ENCODE measurements at places on chromosomes 3 and 15.
A peak's percentile ranks its signal among the peaks of the same experiment; 100 is the strongest.

- no peak overlapping the region for H3K4me3 ChIP-seq
- no peak for DNase-seq
- no peaks in the 10 kb centered on the region for H3K36me3 ChIP-seq
- H3K27me3 ChIP-seq: no peaks in the 10 kb centered on the region
- H3K4me1 ChIP-seq: peaks cover 3% of the 10 kb centered on the region
Measured at GRCh38 chr3:67783281-67784250, 129.2 kb upstream of the SUCLG2 start.

GRCh38 chr3:160754855-160755747, 930 bp upstream of the PPM1L start:
- H3K27ac ChIP-seq: peak overlapping the region; percentile 94
- peak overlapping the region; percentile 85 for H3K4me3 ChIP-seq
- H3K36me3 ChIP-seq: no peaks in the 10 kb centered on the region
- DNase-seq: peak; percentile 96
- H3K4me1 ChIP-seq: peaks cover 22% of the 10 kb centered on the region

DNA sequence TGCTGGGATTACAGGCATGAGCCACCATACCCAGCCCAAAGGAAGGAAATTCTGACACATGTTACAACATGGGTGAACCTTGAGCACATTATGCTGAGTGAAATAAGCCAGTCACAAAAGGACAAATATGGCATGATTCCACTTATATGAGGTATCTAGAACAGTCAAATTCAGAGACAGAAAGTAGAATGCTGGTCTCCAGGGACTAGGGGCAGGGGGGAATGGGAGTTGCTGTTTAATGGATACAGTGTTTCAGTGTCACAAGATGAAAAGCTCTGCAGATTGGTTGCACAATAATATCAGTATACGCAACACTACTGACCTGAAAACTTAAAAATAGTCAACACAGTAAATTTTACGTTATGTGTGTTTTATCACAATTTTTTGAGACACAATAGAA, 4.1 kb downstream of the SPATA12 start:
- H3K36me3 ChIP-seq: no peaks in the 10 kb centered on the region
- DNase-seq: no peak
- H3K27me3 ChIP-seq: no peaks in the 10 kb centered on the region

DNA sequence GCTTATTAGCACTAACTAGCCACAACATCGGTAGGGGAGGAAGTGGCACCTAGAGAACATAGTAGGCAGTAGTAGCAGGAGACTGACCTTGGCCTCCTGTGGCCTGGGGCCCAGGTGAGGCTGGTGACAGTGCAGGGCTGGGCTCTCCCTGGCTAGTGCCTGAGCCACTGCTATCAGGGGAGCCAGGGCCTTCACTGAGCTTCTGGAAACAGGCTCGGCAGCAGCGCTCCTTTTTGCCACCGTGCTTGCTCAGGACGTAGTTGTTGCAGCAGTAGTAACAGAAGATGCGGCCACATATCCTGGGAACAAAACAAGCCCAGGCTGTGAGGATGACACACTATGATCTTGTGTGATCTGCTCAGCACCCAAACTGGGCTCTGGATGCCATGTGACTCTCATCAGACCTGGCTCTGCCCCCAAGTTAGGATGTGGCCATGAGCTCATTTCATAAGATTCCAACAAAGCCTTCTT, 15.1 kb downstream of the CXCR6 start:
- no peak for DNase-seq
- H3K27ac ChIP-seq: no peak overlapping the region
- H3K4me1 ChIP-seq: peaks cover 4% of the 10 kb centered on the region
- peaks cover 64% of the 10 kb centered on the region for H3K36me3 ChIP-seq

DNA sequence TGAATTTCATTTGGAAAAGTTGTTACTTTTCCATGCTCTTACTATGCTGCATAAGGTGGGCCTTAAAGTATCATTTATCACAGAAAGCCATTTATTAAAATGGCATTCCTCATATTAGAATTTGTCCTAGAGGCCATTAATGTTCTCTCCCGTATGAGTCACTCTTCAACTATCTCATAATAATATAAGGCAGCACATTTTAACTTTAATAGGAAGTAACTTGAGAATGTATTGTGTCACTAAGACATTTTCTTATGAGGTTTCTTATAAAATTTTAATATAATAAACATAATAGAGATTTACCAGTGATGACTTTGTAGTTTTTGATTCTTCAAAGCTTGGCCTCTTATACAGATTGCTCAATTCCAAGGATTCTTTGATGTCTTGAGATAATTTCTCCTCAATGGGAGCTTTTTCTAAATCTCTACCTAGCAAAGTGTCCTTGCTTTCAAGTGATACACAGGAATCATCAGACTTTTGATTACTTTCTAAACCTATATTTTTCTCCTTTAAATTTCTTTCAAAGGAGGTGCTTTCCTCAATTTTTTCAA, 74.7 kb downstream of the ZBBX start:
- no peaks in the 10 kb centered on the region for H3K36me3 ChIP-seq
- H3K27me3 ChIP-seq: no peaks in the 10 kb centered on the region

- no peak for DNase-seq
- peaks cover 11% of the 10 kb centered on the region for H3K4me1 ChIP-seq
- H3K36me3 ChIP-seq: no peaks in the 10 kb centered on the region
- H3K27ac ChIP-seq: no peak overlapping the region
Measured at GRCh38 chr3:41592753-41593510, 369.0 kb downstream of the ULK4 start.

- H3K27me3 ChIP-seq: no peaks in the 10 kb centered on the region
- DNase-seq: no peak
- no peaks in the 10 kb centered on the region for H3K36me3 ChIP-seq
- H3K4me3 ChIP-seq: no peak overlapping the region
Measured at GRCh38 chr3:128381609-128382008, 85.1 kb downstream of the DNAJB8 start.

DNA sequence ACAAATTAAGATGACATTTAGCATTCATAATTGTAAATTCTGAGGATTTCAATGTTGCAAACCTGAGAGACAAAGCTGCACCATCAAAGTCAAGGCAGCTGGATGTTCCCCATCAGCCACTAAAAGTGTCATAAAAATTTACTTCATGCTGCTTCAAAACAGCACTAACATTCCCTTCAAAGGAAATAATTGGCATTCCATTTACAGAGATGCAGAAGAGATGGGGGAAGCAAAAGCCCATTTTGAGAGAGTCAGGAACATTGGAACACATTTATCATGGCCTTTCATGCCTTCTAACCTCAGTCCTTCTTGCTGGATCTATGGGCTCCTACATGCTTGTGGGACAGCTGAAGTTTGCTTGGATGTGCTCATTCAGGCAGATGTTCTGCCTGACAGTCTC, 6.4 kb upstream of the TMEM158 start:
- H3K27me3 ChIP-seq: peaks cover 47% of the 10 kb centered on the region
- no peak overlapping the region for H3K27ac ChIP-seq
- H3K36me3 ChIP-seq: no peaks in the 10 kb centered on the region
- DNase-seq: no peak
- H3K4me3 ChIP-seq: no peak overlapping the region

DNA sequence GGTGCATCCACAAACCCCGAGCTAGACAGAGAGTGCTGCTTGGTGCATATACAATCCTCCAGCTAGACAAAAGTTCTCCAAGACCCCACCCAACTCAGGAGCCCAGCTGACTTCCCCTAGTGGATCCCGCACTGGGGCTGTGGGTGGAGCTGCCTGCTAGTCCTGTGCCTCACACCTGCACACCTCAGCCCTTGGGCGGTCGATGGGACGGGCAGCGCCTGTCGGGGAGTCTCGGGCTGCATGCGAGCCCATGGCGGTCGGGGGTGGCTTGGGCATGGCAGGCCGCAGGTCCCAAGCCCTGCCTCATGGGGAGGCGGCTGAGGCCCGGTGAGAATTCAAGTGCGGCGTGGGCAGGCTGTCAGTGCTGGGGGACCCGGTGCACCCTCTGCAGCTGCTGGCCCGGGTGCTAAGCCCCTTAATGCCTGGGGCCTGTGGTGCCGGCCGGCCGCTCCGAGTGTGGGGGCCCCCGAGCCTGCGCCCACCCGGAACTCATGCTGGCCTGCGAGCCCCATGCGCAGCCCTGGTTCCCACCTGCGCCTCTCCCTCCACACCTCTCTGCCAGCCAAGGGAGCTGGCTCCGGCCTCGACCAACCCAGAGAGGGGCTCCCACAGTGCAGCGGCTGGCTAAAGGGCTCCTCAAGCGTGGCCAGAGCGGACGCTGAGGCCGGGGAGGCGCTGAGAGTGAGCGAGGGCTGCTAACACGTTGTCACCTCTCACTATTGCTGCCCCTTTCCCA, 31.0 kb downstream of the ZNF589 start:
- H3K4me3 ChIP-seq: no peak overlapping the region
- no peak overlapping the region for H3K27ac ChIP-seq
- no peaks in the 10 kb centered on the region for H3K27me3 ChIP-seq
- peak; percentile 84 for DNase-seq
- peaks cover 14% of the 10 kb centered on the region for H3K36me3 ChIP-seq
- no peaks in the 10 kb centered on the region for H3K4me1 ChIP-seq

DNA sequence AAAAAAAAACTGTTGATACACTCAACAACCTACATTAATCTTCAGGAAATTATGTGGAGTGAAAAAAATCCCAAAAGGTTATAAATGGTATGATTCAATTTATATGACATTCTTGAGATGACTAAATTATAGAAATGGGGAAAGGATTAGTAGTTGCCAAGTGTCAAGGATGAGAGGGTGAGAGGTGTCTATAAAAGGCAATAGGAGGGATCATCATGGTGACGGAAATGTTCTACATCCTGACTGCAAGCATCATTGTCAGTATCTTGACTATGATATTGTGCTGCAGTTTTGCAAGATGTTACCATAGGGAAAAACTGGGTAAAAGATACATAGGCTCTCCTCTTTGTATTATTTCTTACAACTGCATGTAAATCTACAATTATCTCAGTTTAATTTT, 125.6 kb downstream of the FRMD5 start:
- no peaks in the 10 kb centered on the region for H3K4me1 ChIP-seq
- no peak overlapping the region for H3K4me3 ChIP-seq
- DNase-seq: no peak
- no peaks in the 10 kb centered on the region for H3K36me3 ChIP-seq
- H3K27ac ChIP-seq: no peak overlapping the region

DNA sequence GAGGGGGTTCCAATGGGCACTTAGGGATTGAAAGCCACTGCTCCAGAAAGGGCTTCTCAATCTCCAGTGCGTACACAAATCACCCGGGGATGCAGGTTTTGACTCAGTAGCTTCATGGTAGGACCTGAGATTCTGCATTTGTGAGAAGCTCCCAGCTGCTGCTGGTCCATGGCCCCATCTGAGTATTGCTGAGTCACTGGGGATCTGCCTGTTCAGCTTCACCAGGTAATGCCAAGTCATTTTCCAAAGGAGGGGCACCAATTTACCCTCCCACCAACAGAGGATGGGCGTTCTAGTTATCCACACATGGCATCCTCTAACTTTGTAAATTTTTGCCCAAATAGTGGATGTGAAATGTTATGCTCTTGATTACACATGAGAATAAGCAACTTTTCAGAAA, 12.9 kb upstream of the CEMIP start:
- H3K4me3 ChIP-seq: no peak overlapping the region
- H3K27me3 ChIP-seq: no peaks in the 10 kb centered on the region
- H3K27ac ChIP-seq: no peak overlapping the region
- H3K4me1 ChIP-seq: no peaks in the 10 kb centered on the region

- peaks cover 11% of the 10 kb centered on the region for H3K4me1 ChIP-seq
- DNase-seq: no peak
- H3K27me3 ChIP-seq: no peaks in the 10 kb centered on the region
- no peak overlapping the region for H3K27ac ChIP-seq
- H3K4me3 ChIP-seq: no peak overlapping the region
- H3K36me3 ChIP-seq: no peaks in the 10 kb centered on the region
Measured at GRCh38 chr3:172914854-172915253, 164.3 kb downstream of the ECT2 start.

DNA sequence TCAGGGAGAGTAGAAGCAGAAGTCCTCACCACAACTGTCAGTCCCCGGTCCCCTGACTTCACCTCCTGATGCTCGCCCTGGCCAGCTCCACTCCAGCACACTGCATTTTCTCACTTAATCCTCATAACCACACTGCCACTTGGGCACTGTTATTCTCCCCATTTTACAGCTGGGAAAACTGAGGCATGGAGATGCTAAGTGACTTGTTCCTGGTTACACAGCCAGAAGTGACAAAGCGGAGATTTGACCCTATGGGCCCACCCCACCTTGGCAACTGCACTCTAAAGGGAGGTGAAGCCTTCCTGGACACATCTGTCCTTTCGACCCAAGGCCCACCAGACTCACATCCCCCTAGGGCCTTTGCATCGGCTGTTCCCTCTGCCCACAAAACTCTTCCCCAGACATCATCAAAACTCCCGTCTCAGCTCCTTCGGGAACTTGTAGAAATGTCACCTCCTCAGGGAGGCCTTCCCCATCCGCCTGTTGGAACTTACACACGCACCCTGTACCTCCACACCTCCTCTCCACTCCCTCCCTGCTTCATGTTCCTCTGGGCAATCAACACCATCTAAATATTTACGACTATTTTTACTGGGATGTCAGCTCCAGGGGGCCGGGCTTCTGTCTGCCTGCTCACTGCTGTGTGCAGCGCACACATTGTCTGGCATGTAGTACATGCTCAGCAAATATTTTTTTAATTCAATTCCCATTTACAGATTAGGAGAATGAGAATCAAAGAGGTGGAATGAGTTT, 3.1 kb downstream of the GRIP2 start:
- peaks cover 4% of the 10 kb centered on the region for H3K4me1 ChIP-seq
- H3K4me3 ChIP-seq: no peak overlapping the region
- no peaks in the 10 kb centered on the region for H3K36me3 ChIP-seq
- no peak for DNase-seq
- peaks cover under 1% of the 10 kb centered on the region for H3K27me3 ChIP-seq

GRCh38 chr3:87413814-87414213, 137.4 kb upstream of the POU1F1 start:
- H3K27ac ChIP-seq: no peak overlapping the region
- no peaks in the 10 kb centered on the region for H3K27me3 ChIP-seq

DNA sequence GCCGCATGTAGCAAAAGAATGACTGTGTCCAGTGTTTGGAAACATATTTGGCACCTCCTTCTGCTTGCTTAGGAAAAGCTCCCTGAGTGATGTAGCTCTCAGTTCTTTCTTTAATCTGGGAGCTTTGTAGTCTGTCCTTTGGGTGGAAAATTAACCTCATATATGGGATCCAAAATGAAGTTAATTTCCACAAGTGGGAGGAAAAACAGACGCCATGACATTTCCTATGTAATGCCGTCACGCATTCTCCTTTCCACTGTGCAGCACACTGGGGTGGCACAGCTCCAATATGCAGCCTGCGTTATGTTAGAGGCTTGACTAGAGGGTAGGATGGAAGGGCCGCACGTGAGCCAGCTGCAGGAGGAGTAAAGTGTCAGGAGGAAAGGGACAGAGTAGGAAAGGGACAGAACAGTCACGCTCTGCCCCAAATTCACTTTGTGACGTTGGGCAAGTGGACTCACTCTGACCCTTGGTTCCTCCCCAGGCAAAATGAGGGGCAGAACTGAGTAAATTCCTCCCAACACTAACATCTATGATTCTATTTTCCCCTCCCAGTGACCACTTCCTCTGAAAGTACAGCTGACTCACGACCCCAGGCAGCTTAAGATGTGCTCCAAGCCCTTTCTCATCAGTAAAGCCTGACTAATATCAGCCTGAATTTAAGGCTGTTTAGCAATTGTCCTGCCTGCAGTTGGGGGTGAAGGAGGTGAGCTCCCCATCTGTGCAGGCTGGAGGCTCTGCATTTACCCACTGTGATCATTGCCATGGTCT, 176.5 kb upstream of the PFN2 start:
- peak overlapping the region; percentile 89 for H3K27ac ChIP-seq
- DNase-seq: no peak
- H3K4me1 ChIP-seq: peaks cover 36% of the 10 kb centered on the region
- no peaks in the 10 kb centered on the region for H3K36me3 ChIP-seq

- H3K27ac ChIP-seq: no peak overlapping the region
- H3K4me1 ChIP-seq: no peaks in the 10 kb centered on the region
- DNase-seq: no peak
- no peaks in the 10 kb centered on the region for H3K36me3 ChIP-seq
- H3K4me3 ChIP-seq: no peak overlapping the region
- peaks cover 8% of the 10 kb centered on the region for H3K27me3 ChIP-seq
Measured at GRCh38 chr15:71392861-71393283, 277.6 kb downstream of the THSD4 start.
